Regular cardiac myocyte (primary cell): ENCODE measurements at places on chromosomes 1 and 21. TPM values are rescaled to one million over a fixed set of nuclear protein-coding genes. Genes with fewer than 3 reads are reported as not detected.

IL12RB2 gene
- not detected in 2 replicates for total RNA-seq

CLCNKB gene
- total RNA-seq: under 0.01 TPM in 1 of 2 replicates, not detected in the other

SPRR2F gene
- not detected in 2 replicates for total RNA-seq

ADORA1 gene
- total RNA-seq: 0.38 and 2.0 TPM in 2 replicates

VWA5B1 gene
- total RNA-seq: not detected in 2 replicates

RAB3GAP2 gene
- total RNA-seq: 45.1 and 48.5 TPM in 2 replicates
